ENCODE measurements at places on chromosomes 2 and 18.

GRCh38 chr2:175840256-175840655, 161.8 kb downstream of the LNPK start:
- no peak for DNase-seq

DNA sequence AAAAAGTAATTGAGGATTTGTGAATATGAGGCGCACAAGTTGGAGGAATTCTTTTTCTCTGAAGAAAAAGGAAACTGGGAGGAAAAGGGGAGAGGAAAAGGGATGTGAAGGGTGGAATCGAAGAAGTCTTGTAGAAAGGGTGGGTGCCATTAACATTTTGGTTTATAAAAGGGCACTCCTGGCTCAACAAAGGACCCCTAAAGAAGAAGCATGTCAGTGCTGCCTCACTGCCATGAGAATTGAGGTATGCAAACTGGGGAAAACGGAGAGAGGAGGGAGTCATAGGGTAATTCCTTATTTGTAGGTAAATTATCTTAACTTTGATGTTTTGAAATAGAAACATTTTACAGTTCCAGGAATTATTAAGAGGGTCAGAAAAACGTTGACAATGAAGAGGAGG, 207.2 kb downstream of the NAPG start:
- no peak for DNase-seq

GRCh38 chr2:25881764-25882163, 3.5 kb upstream of the ASXL2 start:
- no peak for DNase-seq

- DNase-seq = no peak
These were observed 71.9 kb downstream of the MYL12B start for GRCh38 chr18:3333721-3334386.

GRCh38 chr2:29455200-29455860, 340.1 kb downstream of the CLIP4 start:
- no peak for DNase-seq

DNA sequence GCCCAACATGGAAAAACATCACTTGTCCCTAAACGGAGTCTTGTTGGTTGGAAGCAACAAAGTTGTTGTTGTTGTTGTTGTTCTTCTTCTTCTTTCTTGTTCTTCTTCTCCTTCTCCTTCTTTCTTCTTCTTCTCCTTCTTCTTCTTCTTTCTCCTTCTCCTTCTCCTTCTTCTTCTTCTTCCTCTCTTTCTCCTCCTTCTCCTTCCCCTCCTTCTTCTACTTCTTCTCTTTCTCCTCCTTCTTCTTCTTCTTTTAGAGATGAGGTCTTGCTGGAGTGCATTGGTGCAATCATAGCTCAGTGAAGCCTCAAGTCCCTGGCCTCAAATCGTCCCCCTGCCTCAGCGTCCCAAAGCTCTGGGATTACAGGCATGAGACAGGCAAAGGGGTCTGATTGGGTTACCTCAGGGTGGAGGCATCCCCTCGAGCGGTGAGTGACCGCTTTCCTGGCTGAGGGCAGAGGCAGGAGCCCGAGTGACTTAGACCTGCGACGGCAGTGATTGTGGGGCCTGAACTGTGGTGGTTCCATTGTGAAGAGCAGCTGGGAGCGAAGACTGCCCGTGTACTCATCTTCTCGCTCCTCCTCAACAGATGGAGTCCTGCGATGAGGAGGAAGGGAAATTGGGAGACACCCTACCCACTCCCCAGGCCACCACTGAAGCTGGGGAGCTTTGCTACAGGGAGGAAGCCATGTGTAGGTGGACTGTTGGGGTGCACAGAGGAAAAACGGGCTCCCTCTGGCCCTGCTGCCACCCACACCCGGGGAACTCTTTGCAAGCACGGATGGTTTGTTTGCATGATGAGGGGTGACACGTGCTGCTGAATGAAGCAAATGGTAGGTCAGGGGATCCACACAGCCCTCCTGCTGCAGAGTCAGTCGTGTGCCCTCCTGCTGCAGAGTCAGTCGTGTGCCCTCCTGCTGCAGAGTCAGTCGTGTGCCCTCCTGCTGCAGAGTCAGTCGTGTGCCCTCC, 7.0 kb upstream of the PER2 start:
- DNase-seq = no peak

GRCh38 chr18:2805970-2806943, 40.5 kb upstream of the EMILIN2 start:
- DNase-seq = peak; percentile 17

DNA sequence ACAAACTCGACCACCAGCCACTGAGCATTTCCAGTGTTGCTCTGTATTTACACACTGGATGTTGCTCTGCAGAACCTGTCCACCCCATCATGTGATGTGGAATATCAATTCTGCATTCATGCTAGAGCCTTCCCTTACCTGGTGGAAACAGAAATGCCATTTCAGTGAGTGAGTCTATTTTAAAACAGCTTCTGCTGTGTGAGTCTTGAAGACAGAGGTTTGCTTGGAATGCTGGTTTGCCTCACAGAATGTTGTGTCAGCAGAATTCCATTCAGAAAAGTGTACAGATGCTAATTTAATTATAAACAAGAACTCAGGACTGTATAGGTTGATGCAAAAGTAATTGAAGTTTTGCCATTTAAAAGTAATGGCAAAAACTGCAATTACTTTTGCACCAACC, 118.3 kb downstream of the MAP3K20 start:
- DNase-seq = peak; percentile 16

- DNase-seq = no peak
These were observed 24.8 kb downstream of the CYTIP start for GRCh38 chr2:157419031-157419575.

- DNase-seq = no peak
These were observed 6.7 kb downstream of the SMARCAL1 start for GRCh38 chr2:216418981-216419380.
